ENCODE measurements at places on chromosomes 2 and 18.

- ATAC-seq = no peak
Measured at GRCh38 chr2:179059026-179059700, 9.2 kb upstream of the CCDC141 start.

DNA sequence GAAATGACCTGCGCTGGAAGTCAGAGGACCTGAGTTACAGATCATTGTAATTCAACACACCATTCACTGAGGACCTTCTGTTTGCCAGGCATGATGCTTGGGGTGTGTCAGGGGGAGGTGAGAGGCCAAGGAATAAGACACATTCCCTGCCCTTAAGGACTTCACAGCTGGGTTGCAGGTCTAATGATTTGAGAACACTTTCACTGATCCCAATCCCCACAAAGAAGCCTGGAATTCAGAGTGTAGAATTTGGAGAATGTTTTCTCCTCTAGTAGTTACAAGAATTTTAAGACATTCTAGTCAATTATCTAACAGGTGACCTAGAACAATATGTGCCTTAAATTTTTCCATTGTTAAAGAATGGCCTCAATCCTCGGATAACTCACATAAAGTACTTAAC lies 322.4 kb downstream of the TNS1 start:
- no peak for ATAC-seq

GRCh38 chr2:31270822-31271231 lies 36.9 kb downstream of the EHD3 start:
- ATAC-seq = no peak

DNA sequence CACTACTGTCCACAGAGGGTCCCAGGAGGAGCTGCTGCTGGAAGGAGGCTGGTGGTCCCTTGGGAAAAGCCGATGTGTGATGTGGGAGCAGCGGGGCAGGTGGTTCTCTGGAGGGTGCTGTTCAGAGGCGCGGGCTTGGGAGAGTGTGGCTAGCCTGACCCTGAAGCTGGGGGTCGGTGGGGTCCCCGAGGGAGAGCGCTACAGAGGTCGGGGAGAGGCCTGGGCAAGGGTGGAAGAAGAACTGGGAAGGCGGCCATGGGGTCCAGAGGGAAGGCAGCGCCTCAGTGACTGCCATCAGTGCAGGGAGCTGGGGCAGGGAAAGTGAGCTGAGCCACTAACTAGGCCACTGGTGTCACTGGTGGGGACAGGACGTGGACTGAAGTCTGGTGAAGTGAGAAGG lies 32.5 kb downstream of the FAM228A start:
- no peak for ATAC-seq

DNA sequence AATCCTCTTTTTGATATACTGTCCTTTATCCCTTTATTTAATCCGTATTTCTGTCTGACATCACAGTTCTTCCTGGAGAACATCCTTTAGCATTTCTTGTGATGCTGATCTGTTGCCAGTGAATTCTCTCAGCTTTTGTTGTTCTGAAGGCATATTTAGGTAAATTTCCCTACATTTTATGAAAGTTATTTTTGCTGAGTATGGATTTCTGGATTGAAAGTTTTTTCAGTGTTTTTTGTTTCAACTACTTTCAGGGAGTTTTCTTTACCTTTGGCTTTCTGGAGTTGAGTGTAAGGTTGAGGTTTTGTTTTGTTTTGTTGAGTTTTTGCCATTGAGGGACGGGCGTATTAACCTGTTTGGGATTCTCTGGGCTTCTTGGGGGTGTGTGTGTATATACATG lies 22.5 kb downstream of the SNTG2 start:
- no peak for ATAC-seq

DNA sequence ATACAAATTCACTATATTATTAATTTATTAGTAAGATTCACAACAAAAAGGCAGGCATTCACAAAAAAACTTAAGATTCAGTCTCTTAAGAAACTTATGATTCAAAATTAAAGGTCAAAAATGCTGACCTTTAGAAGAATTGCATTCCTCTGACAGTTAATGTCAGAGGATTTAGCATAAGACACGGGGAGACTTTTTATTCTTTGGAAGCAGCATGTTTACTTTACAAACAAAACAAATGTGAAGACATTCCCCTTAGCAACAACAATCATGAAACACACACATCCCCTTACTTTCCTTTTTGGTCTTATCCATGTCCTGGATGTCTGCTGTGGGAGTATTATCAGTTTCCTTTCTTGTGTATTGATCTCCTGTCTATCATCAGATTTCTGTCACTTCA lies 117.1 kb downstream of the RAD51AP2 start:
- no peak for ATAC-seq

DNA sequence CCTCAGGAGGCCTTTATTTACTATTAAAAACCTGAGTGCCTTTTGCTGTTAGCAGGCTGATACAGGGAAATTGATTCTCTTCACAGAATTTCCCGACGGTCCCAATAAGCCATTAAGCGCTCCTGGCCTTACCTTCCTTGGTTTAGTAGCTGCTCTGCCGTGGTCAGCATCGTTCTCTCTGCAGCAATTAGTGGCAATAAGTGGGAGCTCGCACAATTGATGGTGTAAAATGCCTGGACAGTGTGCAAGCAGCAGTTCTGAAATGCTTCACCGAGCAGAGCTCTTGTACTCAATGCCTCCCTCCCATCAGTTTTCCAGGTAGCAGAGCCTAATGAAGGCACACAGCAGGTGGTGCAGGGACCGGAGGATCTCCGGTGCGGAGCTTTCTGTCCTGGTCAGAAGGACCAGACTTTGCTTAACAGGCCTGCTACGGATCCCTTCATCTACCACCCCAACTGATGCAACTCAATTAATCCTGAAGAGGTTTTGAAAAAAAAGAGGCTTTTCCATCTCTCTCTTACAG lies 1.1 kb upstream of the LINC00305 start:
- no peak for ATAC-seq

- ATAC-seq = no peak
Measured at GRCh38 chr2:239471011-239471792, 70.4 kb upstream of the HDAC4 start.

DNA sequence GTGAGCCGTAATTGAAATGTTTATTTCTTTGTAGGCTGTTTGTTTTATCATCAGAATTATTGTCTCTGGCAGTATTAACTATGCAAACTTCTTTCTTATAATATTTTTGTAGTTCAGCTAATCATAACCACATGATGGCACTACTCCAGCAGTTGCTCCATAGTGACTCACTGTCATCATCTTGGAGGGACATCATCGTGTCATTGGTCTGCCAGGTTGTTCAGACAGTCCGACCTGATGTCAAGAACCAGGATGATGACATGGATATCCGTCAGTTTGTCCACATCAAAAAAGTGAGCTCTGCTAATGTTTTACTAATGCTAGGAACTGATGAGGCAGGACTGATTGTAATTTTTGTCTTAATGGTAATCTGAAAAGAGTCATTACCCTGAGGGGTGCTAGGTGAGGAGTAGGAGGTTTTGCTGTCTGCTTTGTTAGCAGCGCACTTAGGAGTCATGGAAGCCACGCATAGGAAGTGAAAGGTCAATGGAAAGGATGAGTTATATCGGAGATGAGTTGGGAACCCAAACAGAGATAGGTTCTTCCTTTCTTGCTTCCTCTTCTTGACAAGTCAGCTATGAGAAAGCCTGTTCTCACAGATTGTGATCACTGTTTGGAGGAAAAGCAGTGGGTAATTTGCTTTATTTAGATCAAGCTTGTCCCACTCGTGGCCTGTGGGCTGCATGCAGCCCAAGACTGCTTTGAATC lies 49.2 kb downstream of the PIKFYVE start:
- peak; percentile 71 for ATAC-seq

GRCh38 chr2:24920809-24921441 lies 888 bp upstream of the ADCY3 start:
- no peak for ATAC-seq

DNA sequence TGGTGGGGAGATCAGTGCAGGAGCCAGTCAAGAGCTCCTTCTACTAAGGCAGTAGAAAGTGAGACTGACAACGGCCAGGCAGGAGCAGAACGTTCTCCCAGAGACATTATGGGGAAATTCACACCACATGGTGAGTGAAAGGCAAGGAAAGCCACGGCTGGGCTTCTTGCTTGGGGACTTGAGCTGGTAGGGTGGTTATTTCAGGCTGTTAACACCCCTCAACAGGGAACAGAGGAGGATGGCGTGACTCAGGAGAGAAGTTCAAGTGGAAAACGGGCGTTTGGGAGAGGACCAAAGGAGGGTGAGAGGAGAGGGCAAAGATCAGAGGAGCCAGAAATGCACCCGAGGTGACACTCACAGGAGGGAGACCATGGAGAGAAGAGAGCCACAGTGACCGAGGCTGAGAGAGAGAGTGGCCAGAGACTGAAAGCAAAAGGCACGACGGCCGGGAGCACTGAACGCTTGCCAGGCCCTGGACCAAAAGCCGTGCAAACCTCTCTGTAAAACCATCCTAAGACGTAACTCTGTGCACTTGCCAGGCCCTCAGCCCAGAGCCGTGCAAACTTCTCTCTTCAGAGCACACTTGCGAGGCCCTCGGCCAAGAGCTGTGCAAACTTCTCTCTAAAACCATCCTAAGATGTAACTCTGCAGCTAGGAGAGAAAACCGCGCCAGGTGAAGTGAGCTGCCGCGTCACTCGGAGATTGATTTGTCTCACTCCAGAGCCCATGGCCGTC lies 7.7 kb downstream of the TPO start:
- no peak for ATAC-seq

DNA sequence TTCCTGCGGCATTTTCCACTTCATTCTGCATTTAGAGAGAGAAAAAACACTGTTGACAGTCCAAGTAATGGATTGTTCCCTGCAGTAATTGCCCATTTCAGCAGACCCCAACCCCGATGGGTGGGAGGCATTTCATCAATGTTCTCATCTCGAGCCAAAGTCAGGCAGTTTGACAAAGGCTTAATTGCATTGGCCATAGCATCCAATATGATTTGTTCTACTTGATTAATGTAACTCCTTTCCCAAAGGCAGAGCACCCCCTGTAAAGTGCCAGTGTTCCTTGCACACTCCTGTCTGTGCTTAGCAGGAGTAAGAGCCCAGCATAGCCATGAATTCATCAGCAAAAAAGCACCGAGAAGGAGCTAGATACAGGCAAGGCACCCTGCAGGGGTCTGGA lies 174.4 kb downstream of the SEPTIN10 start:
- ATAC-seq = no peak

DNA sequence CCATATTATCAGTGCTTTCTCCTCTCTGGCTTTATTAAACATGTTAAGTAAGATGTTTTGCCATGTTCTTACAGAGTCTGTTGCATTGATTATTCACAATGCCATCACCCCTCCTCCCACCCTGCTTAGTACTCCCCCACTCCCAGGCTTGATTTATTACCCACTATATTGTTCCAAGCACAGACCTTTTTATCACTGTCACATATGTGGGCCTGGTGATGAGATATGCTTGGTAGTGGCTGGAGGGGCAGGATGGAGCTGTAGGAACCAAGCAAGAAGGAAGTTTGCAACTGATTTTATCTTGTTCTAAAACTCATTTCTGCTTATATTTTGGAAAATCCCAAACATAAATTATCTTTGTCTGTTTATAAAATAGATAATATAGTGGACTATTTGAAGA lies 748.2 kb upstream of the CELF4 start:
- ATAC-seq = no peak

DNA sequence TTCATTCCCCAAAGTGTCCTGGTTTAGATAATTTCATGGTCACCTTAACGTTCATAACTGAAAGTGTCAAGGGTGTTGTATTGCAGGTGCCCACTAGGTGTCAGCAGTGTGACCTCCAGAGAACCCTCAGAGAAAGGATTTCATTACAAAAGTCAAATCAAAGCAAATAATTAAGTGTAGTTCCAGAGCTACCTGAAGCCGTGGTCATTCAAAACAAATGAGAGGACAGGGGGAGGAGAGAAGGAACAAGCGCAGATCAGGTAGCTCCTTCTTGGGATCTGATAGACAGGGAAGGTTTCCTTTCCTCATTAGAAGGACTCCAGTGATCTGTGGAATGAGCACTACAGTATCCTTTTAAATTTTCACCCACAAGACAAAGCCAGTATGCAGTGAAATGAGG lies at the start of gene SLC9A4:
TSS of gene SLC9A4 (plus strand) at position 207 of the 400 bp plus-strand sequence. CDS start 534 bp downstream, outside the sequence.
- ATAC-seq = no peak

- no peak for ATAC-seq
Measured at GRCh38 chr18:63192126-63192884, 127.3 kb downstream of the BCL2 start.

GRCh38 chr18:59026364-59026763 lies 113.3 kb upstream of the SEC11C start:
- ATAC-seq = no peak

DNA sequence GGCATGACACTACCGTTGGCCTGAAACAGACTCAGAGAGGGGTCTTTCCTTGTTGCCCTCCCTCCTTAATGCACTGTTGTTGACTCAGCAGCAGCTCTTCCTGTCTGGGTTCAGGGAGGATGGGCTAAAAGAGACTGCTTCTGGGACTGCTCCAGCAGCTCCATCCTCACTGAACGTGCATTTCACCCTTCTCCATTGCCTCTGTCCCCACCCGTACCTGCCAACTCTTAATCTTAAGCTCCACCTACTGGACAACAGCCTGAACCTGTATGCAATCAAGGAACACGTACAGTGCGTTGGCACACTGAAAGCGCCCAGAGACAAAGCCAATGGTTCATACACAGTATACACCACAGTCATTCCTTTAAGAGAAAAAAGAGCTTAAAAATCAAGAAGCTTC lies 230.8 kb upstream of the RAB6C start:
- ATAC-seq = no peak

- ATAC-seq = no peak
Measured at GRCh38 chr18:23479829-23480505, 23.3 kb upstream of the RMC1 start.

GRCh38 chr2:120275617-120276400 lies 23.2 kb downstream of the RALB start:
- no peak for ATAC-seq

DNA sequence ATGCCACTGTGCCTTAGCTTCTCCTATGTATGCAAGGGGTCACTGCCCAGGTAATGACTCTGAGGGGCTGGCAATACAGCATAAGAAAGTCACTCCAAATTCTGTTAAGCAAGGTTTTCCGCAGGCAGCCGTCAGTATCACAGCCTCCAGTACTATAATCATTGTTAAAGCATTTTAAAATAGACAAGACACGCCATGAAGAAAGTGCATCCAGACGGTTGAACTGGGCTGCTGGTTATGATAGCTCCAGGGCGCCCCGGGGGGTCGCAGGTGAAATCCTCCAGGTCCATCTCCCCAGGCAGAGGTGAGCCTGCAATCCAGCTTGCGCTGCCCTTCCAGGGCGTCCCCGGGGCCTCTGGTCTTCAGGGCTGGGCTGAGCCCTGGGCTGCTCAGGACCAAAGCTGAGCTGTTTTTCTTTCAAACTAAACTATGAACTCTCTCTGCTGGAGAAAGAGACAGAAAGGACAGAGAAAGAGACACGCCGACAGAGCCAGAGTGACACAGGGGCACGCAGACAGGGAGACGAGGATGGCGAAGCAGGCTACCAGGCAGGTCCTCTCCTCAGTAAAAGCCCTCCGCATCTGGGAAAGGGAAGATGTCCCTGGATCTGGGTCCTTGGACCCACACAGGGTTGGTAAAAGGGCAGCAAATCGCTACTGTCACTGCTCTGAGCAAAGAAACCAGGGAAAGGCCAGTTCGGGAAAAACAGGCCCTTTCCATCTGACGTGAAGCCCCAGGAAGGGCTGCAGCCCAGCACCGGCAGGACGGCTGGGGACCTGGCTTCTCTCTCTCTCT lies 2.1 kb upstream of the TWIST2 start:
- no peak for ATAC-seq

Measured in gastroesophageal sphincter (tissue), 4 donors.